ENCODE measurements at places on chromosomes 2 and 18.

GRCh38 chr2:226423498-226423960 is 376.1 kb downstream of the IRS1 start:
- DNase-seq, result peak; percentile 61

DNA sequence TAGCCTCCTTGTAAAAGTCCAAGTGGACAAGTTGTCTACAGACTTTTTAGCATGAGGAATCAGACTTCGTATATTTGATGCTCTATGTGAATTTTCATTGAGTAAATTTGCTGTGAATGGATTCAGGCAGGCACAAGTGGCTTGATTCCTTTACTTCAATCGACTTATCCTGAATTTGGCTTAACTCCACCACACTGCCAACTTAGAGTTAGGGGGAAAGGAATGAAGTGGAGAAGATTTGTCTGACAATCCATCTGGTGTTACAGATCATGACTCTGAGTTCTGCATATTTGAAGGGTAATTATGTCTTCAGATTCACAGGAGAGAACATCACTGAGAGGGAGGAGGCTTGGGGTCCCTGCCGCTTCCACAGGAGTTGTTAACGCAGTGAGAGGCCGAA is 829.3 kb downstream of the DCC start:
- no peak for DNase-seq

- DNase-seq, result no peak
Observed at GRCh38 chr18:51724790-51725721, 527.6 kb upstream of the MEX3C start.

GRCh38 chr2:127324635-127325034 is 30.7 kb upstream of the ERCC3 start:
- DNase-seq, result peak; percentile 45

DNA sequence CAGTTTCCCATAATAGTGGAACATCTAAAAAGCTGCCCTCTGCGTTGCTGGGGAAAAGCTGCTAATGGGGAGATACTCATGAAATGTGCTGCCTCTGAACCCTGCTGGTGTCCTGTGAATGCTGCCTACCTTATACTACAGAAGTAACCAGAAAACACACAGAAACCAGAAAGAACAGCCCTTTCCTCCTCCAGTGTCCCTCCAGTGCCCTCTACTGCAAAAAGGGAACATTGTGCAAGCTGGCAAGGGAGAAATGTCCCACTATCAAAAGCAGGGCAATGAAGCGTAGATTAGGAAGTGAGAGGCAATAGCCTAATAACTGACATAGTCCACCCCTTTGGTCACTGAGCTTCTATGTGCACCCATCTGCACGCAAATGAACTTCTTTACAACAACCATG is 162.7 kb upstream of the ETAA1 start:
- DNase-seq, result peak; percentile 30

DNA sequence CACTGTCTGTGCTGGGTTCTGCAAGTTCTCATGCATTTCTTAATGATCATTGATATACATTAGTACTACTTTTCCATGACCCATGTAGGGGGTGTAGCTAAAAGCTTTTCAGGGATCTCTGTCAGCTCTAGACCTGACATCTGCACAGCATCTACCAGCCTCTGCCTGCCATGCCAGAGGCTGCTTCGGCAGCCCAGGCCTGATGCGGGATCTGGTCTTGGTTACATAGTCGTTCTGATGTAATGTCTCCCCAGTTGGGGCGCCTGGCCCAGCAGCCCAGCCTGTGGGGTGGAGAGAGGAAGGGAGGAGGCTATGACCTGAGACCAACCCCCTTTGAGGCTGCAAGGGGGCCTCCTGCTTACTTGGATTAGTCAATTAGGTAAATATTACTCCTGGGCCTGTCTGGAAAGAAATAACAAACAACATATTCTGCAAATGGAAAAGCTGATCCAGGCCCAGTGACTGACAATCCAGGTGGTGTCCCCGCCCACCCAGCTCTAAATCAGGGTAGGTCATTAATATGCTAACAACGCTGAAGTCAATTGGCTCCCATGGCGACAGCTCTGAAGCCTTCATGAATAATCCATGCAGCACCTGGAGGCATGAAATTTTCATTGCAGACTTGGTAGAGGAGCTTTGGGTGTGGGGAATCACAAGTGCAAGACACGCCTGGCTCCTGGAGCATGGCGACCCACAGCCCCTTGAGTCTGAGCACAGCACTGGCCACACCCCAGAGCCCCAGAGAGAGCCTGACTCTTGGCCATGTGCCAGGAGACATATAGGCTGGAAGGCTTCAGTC is 575.3 kb downstream of the CMPK2 start:
- DNase-seq, result no peak

DNA sequence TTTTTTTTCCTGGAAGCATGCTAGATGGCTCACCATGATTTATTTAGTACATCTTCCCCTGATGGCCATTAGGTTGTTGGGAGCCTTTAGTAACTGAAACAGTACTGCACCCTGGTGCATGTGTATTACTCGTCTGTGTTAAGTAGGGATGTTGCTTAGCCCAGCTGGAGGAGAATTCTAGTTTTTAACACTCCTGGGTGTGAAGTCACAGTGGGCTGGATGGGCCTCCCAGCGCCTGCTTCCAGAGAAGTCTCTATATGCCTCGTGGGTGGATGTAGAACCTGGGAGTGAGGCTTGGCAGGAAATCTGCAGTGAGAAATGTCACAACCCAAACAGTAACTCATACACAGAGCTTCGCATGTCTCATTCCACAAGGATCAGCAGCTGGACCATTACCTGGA is 28.9 kb upstream of the NT5DC4 start:
- no peak for DNase-seq

- DNase-seq, result no peak
Observed at GRCh38 chr2:119112770-119113488, 45.6 kb downstream of the C1QL2 start.

- DNase-seq, result no peak
Observed at GRCh38 chr18:75643083-75643482, 215.6 kb upstream of the SMIM21 start.

DNA sequence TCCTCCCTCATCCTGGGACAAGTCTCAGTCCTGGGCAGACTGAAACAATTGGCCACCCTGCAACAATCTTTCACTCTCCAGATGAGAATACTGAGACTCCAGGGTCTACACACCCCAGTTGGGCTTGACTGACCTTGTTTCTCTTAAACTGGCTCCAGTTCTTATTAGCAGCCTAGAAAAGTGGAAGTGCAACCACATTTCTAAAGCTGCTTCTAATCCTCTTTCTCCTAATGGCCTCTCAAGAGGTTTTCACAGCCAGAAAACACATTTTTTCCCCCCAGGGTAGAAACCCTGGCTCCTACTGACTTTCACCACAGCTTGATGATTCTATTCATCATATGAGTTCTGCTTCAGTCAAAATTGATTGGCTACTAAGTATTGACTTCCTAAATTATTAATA is 45.8 kb downstream of the SLC4A5 start:
- no peak for DNase-seq

- no peak for DNase-seq
Observed at GRCh38 chr2:128520340-128520739, 201.7 kb upstream of the HS6ST1 start.

GRCh38 chr2:46421361-46421760 is 58.0 kb upstream of the TMEM247 start:
- no peak for DNase-seq

- no peak for DNase-seq
Observed at GRCh38 chr18:40866013-40866645, 1088.9 kb upstream of the PIK3C3 start.

- DNase-seq, result no peak
Observed at GRCh38 chr2:65114921-65115320, 15.0 kb downstream of the RAB1A start.

Measured in pons (tissue), 1 donor.